Stomach (tissue), 19 donors: ENCODE measurements at places on chromosomes 2 and 18. TPM values are rescaled to one million over a fixed set of nuclear protein-coding genes. Genes with fewer than 3 reads are reported as not detected.

- no peaks in the 10 kb centered on the region for H3K27me3 ChIP-seq
- no peak overlapping the region for H3K27ac ChIP-seq
- H3K4me1 ChIP-seq: no peaks in the 10 kb centered on the region
- no peak overlapping the region for H3K4me3 ChIP-seq
- no peak for DNase-seq
- no peaks in the 10 kb centered on the region for H3K36me3 ChIP-seq
Measured at GRCh38 chr2:35783723-35784122, 571.9 kb upstream of the CRIM1 start.

- no peaks in the 10 kb centered on the region for H3K36me3 ChIP-seq
- peak; percentile 91 for DNase-seq
- H3K4me1 ChIP-seq: peaks cover 19% of the 10 kb centered on the region
- no peaks in the 10 kb centered on the region for H3K27me3 ChIP-seq
Measured at GRCh38 chr2:191245869-191246531, 796 bp downstream of the MYO1B start.

- H3K4me3 ChIP-seq: no peak overlapping the region
- no peaks in the 10 kb centered on the region for H3K27me3 ChIP-seq
- no peaks in the 10 kb centered on the region for H3K4me1 ChIP-seq
- peak; percentile 6 for DNase-seq
- no peak overlapping the region for H3K27ac ChIP-seq
Measured at GRCh38 chr18:63410792-63411191, 11.5 kb downstream of the VPS4B start.

- no peaks in the 10 kb centered on the region for H3K27me3 ChIP-seq
- H3K4me1 ChIP-seq: no peaks in the 10 kb centered on the region
- no peak overlapping the region for H3K27ac ChIP-seq
- H3K36me3 ChIP-seq: no peaks in the 10 kb centered on the region
- H3K4me3 ChIP-seq: no peak overlapping the region
Measured at GRCh38 chr2:180692322-180692721, 288.1 kb upstream of the UBE2E3 start.

Gene LAMA1
- not detected for total RNA-seq

DNA sequence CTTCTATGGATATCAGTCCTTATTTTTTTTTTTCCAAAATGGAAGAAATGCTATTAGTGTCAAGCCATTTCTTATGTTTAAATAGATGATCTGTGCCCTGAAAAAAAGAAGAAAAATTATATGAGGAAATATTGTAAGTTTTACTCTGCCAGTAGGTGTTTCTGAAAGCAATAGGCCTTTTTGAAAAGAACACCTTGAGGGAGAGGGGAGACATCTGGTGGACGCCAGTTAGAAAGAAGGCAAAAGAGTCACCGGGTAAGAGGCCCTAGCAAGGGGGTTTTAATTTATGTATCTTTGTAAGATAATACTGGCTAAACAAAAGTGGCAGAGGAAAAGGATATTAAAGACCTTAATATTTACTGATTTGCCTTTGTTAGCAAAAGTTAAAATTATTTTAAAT lies 56.1 kb downstream of the DYNAP start:
- DNase-seq: peak; percentile 78
- H3K4me3 ChIP-seq: no peak overlapping the region
- H3K36me3 ChIP-seq: no peaks in the 10 kb centered on the region
- no peaks in the 10 kb centered on the region for H3K4me1 ChIP-seq

Gene ZNF396
- not detected for total RNA-seq

GRCh38 chr2:142179686-142180085 lies 48.9 kb upstream of the LRP1B start:
- H3K4me3 ChIP-seq: no peak overlapping the region
- no peaks in the 10 kb centered on the region for H3K36me3 ChIP-seq
- no peak for DNase-seq
- H3K27me3 ChIP-seq: no peaks in the 10 kb centered on the region

Gene SLC16A14
- total RNA-seq: not detected

Gene IL1R1
- total RNA-seq: 17.5 TPM

- H3K4me1 ChIP-seq: peaks cover 14% of the 10 kb centered on the region
- peak overlapping the region; percentile 78 for H3K27ac ChIP-seq
- peak; percentile 70 for DNase-seq
- H3K36me3 ChIP-seq: no peaks in the 10 kb centered on the region
Measured at GRCh38 chr2:111698743-111699554, 185.0 kb downstream of the ANAPC1 start.

- H3K4me1 ChIP-seq: no peaks in the 10 kb centered on the region
- H3K4me3 ChIP-seq: no peak overlapping the region
- no peak overlapping the region for H3K27ac ChIP-seq
Measured at GRCh38 chr2:72220170-72220569, 72.5 kb upstream of the CYP26B1 start.

GRCh38 chr2:169002161-169002738 lies 28.9 kb downstream of the ABCB11 start:
- no peaks in the 10 kb centered on the region for H3K27me3 ChIP-seq
- H3K4me3 ChIP-seq: no peak overlapping the region
- H3K36me3 ChIP-seq: no peaks in the 10 kb centered on the region
- no peak overlapping the region for H3K27ac ChIP-seq
- H3K4me1 ChIP-seq: no peaks in the 10 kb centered on the region

DNA sequence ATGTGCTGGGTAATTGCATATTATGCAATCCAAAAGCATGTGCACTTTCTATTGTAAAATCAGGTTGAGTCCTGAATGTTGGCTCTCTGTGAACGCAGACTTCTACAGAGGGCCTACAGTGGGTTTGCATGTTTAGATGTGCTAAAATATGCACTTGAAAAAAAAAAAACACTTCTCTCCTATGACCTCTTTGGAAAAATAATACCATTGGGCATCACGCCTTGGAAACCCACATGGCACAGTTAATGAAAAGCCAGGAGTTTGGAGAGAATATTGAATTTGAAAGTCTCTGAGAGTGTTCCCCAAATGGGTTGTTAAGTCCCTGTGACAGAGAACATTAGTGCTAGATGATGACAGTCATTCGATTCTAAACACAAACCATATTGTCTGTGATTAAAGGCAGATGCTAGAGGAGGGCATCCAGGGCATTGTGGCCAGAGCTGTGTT lies 710.4 kb upstream of the PIK3C3 start:
- no peaks in the 10 kb centered on the region for H3K27me3 ChIP-seq
- H3K4me3 ChIP-seq: no peak overlapping the region
- H3K36me3 ChIP-seq: no peaks in the 10 kb centered on the region
- H3K4me1 ChIP-seq: no peaks in the 10 kb centered on the region
- DNase-seq: no peak
- H3K27ac ChIP-seq: no peak overlapping the region

DNA sequence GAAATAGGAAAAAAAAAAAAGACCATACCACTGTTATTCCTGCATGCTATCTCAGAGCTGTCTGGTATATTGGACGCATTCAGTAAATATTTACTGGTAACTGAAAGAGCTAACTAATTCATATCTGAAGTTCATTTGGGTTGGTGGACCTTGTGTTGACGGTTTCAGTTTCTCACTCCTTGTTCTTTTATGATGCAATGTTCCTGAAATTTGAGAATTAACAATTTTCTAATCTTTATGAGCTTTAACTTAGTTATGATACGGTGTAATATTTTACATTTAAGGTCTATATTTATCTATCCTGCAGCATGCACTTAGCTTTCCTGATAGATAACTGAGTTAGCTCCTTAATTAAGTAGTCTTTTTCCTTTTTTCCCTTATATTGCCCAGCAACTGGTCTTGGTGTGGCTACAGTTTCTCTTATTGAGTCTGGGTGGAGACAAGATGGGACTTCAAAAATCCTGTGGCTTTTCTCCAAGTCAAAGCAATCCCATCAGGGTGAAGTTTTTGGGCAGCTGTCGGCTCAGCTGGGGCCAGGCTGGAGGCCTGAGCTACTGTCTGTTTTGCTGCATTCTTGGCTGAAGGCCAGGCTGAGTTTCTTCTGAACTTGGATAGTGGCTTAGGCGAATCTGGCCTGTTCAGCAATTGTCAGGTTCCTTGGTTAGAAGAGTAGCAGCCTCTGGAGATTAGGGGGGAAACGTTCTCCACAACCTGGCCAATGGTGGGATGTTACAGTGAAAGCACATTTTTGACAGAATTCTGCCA lies 78.4 kb upstream of the MEX3C start:
- no peaks in the 10 kb centered on the region for H3K36me3 ChIP-seq
- DNase-seq: peak; percentile 48
- no peak overlapping the region for H3K27ac ChIP-seq
- no peaks in the 10 kb centered on the region for H3K27me3 ChIP-seq

DNA sequence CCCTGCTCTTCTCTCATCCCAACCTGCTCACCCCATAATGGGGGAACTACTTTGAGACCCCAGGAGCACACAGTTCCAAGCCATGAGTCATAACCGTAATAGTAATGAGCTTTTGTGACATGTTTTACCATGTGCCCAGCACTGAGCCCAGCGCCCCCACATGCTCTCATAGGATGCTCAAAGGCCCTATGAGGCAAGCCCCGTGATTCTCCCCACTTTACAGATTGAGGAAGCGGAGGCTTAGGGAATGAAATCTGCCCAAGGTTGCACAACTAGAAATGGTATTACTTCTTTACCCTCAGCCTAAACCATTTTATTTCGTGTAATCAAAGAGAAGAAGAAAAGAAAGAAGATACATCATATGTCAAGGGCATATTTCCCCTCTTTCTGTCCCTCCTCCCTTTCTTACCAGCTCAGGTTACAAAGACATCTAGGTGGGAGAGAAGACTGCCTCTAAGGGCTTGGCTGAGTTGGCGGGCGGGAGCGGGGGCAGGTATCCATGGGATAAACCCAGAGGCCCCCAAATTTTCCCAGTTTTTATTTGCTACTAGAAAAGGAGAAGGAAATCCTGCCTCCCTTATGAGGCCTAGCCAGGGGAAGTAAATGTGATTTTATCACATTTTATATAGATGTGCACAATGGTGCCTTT lies 24.2 kb downstream of the BCL11A start:
- no peak overlapping the region for H3K4me3 ChIP-seq
- no peaks in the 10 kb centered on the region for H3K27me3 ChIP-seq
- H3K36me3 ChIP-seq: no peaks in the 10 kb centered on the region
- no peak for DNase-seq
- peaks cover 39% of the 10 kb centered on the region for H3K4me1 ChIP-seq
- H3K27ac ChIP-seq: peak overlapping the region; percentile 76

DNA sequence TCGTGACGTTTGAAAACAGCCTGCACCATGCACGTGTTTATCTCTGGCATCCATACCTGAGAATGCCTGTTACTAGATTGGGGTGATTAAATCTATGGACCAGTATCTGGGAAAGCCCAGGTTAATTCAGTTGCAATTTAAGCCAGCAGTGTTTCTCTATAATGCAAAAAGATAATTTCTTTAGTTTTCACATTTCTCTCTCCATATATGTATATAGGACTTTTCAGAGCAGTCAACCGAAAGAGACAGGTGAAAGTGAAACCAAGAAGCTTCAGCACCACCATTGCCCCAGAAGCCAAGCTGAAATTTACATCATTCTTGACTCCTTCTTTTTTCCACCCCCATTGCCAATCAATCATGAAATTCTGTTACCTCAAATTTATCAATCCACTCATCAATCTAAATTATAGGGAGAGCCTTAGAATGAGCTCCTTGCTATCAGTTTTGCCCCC lies 2.7 kb upstream of the LRP2 start:
- peak; percentile 18 for DNase-seq
- peaks cover 39% of the 10 kb centered on the region for H3K27me3 ChIP-seq
- H3K36me3 ChIP-seq: no peaks in the 10 kb centered on the region
- no peak overlapping the region for H3K27ac ChIP-seq
- peak overlapping the region; percentile 45 for H3K4me3 ChIP-seq
- H3K4me1 ChIP-seq: peaks cover 44% of the 10 kb centered on the region

DNA sequence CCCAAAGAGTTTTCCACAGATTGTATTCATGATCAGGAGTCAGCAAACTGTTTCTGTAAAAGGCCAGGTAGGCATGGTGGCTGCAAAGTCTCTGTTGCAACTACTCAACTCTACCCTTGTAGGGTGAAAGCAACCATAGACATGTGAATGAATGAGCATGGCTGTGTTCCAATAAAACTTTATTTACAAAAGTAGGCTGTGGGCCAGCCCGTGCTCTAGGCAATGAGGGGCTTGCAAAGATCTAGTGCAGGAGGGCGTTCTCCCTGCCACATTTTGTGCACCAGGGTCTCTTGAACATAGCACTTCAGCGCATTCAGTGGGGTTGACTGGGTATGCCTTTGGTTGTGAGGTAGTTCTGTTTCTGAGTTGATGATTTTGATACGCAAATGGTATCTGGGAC lies 85.8 kb downstream of the ST6GAL2 start:
- DNase-seq: no peak
- no peak overlapping the region for H3K27ac ChIP-seq
- no peaks in the 10 kb centered on the region for H3K36me3 ChIP-seq
- H3K4me1 ChIP-seq: no peaks in the 10 kb centered on the region
- no peak overlapping the region for H3K4me3 ChIP-seq

DNA sequence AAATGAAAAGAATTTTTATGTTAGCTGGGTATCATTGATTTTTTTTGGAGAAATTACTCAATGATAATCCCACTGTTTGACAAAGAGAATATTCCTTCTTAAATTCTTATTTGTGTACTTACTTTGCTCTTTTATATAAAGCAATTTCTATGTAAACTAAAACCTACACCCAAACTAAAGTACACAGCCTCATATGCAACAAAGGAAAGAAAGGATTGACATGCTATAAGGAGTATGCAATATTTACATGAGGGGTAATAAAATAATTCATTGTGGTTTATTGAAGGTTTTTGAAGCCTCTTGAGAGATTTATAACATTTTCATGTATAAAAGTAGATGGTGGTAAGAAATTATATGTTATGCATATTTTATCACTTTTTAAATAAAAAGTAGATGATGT lies 368.5 kb downstream of the CDH7 start:
- no peak overlapping the region for H3K27ac ChIP-seq
- H3K27me3 ChIP-seq: no peaks in the 10 kb centered on the region
- no peaks in the 10 kb centered on the region for H3K36me3 ChIP-seq
- no peak for DNase-seq

Gene PDE11A
- 0.55 TPM for total RNA-seq
